HS-5 (cell line): ENCODE measurements at places on chromosomes 5 and 9.

DNA sequence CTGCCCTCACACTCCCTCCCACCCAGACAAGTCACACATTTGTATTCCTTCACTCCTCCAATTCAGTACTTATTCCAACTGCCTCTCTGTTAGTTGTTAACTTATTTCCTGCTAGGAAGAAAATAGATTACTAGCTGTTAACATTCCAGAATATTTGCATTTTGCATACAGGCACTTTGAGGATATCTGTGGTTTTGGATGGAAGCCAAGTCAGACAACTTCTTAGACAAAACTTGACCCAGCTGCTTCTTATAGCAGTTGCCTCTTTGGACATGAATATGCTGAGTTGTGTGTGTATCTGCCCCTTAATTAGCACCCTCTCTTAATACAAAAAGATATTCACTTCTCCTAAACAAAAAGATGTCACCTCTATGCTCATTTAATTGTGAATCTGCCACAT, 1280.6 kb upstream of the ACO1 start:
- DNase-seq = peak; percentile 25

DNA sequence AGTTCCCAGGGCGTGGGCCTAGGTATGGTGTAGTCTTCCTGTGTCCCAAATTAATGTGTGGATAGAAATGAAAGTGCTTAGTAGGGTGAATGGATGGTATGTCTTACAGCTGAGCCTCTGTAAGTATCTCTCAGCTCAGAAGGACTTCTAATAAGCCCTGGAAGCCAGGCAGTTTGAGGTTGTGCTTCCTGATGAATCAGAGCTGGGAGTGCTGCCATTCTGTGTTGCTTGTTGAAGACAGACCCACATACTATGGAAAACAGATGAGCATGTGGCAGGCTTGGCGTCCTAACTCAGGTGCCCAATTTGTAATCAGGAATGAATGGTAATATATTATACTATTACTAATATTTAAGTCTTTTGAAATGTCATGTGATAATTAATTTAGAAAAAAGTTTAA, 69.8 kb downstream of the CMYA5 start:
- DNase-seq = peak; percentile 41

DNA sequence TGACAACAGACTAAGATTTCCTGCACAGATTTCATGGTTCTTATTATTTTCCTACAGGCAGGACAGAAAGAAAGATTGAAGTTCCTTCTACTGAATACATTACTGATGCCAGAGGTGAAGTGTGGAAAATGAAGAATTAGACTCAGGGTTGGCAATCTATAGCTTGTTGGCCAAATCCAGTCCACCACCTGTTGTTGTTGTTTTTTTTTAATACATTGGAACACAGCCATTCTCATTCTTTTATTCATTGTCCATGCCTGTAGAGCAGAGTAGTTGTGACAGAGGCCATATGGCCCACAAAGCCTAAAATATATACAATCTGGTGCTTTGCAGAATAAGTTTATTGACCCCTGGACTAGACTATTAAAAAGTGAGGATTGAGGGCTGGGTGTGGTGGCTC, 5.8 kb upstream of the PLPPR1 start:
- no peak for DNase-seq

GRCh38 chr5:68593211-68593671, 377.7 kb downstream of the PIK3R1 start:
- DNase-seq = no peak

GRCh38 chr5:106522296-106522695, 1148.4 kb downstream of the EFNA5 start:
- no peak for DNase-seq

GRCh38 chr5:81980160-81980559, 8.3 kb downstream of the ATG10 start:
- DNase-seq = no peak

DNA sequence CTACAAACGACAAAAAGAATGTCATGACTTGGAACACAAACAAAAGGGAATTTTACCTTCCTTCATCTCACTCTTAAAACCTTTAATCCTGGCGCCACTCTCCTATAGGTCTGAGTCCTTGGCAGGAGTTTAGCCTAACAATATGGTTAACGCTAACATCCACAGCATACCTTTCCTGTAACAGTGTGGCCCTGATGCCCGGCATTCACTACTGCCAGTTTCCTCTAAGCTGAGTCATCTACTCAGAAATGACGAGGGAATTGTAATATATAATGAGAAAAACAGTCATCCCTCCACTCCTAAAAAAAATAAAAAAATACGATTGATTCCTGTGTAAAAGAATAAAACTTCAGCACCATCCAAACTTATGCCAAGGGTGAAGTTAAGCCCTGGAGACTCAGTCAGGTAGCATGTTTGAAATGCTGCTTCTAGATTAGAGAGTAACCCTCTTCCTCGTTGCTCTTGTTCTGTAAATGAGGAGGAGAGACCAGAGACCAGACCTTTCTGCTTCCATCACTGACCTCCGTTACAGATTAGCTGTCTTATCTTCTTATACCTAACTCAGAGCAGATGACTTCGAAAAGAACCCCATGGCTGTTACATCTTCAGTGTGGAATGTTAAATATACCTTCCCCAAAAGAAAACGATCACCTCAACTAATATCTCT, 37.4 kb downstream of the CCDC125 start:
- peak; percentile 43 for DNase-seq

- DNase-seq = no peak
Observed at GRCh38 chr9:77839459-77840140, 191.5 kb upstream of the GNA14 start.

GRCh38 chr5:133423618-133424282, 188.6 kb downstream of the FSTL4 start:
- DNase-seq = peak; percentile 23

- DNase-seq = no peak
Observed at GRCh38 chr9:137984520-137985257, 107.1 kb downstream of the CACNA1B start.

DNA sequence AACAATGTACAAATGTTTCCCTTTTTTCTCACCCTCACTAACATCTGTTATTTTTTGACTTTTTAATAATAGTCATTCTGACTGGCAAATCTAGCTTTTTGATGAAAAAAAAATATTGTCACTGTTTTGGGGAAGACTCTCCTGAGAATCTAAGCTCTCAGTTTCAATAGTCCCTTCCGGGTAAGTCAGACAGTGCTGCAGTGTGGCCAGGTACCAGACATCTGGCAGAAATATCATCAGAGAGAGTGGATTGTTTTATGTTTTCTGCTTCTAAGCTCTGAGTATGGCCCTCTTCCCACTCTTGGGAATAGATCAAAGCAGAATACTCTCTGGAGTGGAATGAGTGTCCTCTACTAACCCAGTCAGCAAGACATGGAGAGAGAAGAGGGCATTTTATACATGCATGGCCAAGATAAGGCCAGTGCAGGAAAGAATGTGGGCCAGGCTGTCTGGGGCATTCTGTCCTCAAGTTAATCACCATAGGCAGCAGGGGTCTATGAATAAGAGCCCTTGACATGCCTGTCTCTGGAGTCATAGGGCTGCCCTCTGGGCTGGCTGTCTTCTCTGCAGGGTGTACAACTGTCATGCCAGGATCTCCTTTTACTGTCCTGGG, 38.5 kb upstream of the OR2S2 start:
- DNase-seq = no peak

- no peak for DNase-seq
Observed at GRCh38 chr5:11224436-11225187, 463.6 kb upstream of the DAP start.

GRCh38 chr9:110911659-110912418, 126.4 kb downstream of the LPAR1 start:
- DNase-seq = peak; percentile 91

GRCh38 chr5:56522960-56523359, 289.8 kb upstream of the ANKRD55 start:
- no peak for DNase-seq

- DNase-seq = no peak
Observed at GRCh38 chr5:10401498-10401897, 40.2 kb upstream of the ROPN1L start.

DNA sequence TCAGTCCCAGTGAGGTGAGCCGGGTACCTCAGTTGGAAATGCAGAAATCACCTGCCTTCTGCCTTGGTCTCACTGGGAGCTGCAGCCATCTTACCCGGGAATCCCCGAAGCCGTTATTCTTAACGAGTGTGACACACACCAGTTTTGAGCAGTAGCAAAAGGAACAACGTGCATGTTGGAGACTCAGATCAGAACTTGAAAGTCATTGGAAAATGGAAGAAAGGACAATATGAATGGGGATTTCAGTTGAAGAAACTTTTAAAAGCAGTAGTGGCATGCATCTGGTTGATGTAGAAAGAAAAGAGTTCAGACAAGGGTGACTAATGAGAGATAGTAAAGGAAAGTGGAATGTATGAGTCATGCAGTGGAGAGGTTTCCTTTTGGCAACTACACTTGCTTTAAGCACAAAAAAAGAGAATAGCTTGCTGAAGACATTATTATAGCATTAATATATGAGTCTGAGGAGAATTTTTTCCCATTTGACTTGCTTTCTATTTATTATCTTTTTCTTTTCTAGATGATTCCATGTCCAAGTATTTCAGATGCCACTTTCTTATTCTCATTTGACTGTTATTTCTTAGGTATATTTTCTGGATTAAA, 44.4 kb upstream of the ANKDD1B start:
- peak; percentile 84 for DNase-seq

- DNase-seq = no peak
Observed at GRCh38 chr5:101067429-101067828, 164.3 kb upstream of the ST8SIA4 start.

GRCh38 chr9:87497604-87498045, at the start of gene DAPK1:
Gene DAPK1 (plus strand): TSS chr9:87497867. CDS start chr9:87499078, 1,211 bp downstream.
- DNase-seq = no peak

DNA sequence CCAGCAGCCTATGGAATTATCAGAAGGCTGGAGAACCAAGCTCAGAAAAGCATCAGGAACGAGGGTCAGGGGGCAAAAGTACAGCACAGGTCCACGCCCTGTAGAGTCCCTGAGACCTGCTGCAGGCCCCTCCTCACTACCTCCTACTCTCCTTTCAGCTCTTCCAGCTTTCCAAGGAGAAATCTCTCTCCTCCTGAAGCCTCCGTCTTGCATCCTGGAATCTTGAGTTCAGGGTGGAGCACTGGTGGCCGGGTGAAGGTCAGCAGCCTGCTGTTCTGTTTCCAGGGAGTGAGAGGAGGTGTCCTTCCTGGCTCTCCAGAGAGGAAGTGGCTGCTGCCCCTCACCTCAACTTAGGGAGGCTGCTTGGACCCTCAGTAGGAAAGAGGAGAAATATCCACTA, 342.3 kb downstream of the ZSWIM6 start:
- DNase-seq = no peak

- no peak for DNase-seq
Observed at GRCh38 chr9:117963493-117964090, 259.4 kb downstream of the TLR4 start.

DNA sequence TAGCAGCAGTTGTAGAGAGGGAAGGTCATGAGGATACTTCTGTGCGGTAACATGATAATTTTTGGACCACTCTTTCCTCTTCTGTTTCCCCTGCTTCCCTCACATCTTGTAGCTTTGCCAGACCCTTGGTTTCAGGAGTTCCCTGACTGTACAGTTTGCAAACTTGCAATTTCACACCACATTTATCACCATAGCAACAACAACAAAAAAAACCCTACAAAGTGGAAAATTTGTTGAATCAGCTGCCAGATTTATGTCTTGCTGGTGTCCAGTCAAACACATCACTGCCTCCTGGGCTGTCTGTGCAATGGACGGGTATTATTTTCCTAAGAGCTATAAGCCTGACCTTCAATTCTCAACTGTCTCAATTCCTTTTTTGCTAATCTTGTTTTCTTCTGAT, 751.6 kb downstream of the TLR4 start:
- no peak for DNase-seq

- DNase-seq = no peak
Observed at GRCh38 chr5:112366987-112367386, 52.1 kb downstream of the EPB41L4A start.

GRCh38 chr5:55853041-55853670, 2.0 kb downstream of the IL31RA start:
- DNase-seq = no peak

GRCh38 chr9:88236511-88237478, 98.5 kb upstream of the SPATA31C2 start:
- DNase-seq = no peak

DNA sequence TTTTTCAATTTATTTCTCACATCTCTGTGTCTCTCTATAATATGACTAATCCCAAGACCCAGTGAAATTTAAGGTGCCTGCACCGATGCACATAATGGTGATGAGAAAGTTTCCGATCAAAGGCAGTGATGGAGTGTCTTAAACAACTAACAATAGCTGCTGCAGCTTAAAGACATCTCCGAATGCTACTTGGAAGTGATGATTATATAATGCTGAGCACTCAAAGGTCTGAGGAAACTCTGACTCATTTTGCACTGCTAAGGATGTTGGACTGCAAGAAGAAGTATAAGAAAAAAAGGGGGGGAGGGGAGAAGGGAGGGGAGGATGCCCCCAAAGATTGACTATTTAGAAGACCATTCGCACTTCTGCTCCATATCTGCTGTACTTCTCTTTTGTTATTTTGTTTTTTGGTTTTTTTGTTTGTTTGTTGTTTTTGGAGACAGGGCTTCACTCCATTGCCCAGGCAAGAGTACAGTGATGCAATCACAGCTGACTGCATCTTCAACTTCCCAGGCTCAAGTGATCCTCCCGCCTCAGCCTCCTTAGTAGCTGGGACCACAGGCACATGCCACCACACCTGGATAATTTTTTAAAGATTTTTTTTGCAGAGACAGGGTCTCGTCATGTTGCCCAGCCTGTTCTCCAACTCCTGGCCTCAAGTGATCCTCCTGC, 192.2 kb downstream of the HSD17B3 start:
- no peak for DNase-seq

- DNase-seq = no peak
Observed at GRCh38 chr9:129102791-129103594, 7.6 kb downstream of the CRAT start.

GRCh38 chr9:32487981-32488380, 38.0 kb downstream of the RIGI start:
- peak; percentile 20 for DNase-seq

GRCh38 chr5:156947925-156948324, 15.1 kb downstream of the TIMD4 start:
- DNase-seq = no peak

DNA sequence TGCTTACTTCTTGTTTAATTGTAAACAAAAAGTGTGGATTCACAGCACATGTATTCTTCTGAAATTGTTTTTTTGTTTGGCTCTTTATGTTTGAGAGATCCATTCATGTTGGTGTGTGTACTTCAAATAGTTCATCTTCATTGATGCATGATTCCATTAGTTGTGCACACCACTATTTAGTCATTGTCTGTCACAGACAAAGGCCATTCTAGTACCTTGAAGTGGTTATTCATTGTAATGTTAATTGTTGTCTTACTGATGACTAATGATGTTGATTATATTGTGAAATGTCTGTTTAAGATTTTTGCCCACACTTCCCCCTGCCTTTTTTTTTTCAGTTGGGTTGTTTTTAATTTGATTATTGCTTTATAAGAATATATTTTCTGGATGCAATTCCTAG, 391.3 kb downstream of the DIRAS2 start:
- DNase-seq = no peak

DNA sequence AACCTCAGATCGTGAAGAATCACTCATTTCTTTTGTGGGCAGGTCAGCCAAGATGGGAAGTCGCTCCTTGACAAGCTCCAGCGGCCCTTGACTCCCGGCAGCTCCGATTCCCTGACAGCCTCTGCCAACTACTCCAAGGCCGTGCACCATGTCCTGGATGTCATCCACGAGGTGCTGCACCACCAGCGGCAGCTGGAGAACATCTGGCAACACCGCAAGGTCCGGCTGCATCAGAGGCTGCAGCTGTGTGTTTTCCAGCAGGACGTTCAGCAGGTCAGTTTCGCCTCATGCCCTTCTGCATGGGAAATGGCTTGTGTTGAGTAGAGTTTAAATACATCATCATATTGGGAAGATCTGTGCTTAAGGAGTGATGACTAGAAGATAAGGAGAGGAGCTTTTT, 173.3 kb downstream of the TRIO start:
- no peak for DNase-seq
